ENCODE measurements at places on chromosomes 5 and 9.

- no peak for DNase-seq
Measured at GRCh38 chr9:123743737-123744136, 186.2 kb downstream of the DENND1A start.

GRCh38 chr5:44637916-44638869 lies 170.6 kb upstream of the MRPS30 start:
- DNase-seq, result no peak

- DNase-seq, result no peak
Measured at GRCh38 chr5:86757824-86758223, 140.1 kb downstream of the COX7C start.

GRCh38 chr9:16787724-16788123 lies 82.7 kb downstream of the BNC2 start:
- DNase-seq, result no peak

DNA sequence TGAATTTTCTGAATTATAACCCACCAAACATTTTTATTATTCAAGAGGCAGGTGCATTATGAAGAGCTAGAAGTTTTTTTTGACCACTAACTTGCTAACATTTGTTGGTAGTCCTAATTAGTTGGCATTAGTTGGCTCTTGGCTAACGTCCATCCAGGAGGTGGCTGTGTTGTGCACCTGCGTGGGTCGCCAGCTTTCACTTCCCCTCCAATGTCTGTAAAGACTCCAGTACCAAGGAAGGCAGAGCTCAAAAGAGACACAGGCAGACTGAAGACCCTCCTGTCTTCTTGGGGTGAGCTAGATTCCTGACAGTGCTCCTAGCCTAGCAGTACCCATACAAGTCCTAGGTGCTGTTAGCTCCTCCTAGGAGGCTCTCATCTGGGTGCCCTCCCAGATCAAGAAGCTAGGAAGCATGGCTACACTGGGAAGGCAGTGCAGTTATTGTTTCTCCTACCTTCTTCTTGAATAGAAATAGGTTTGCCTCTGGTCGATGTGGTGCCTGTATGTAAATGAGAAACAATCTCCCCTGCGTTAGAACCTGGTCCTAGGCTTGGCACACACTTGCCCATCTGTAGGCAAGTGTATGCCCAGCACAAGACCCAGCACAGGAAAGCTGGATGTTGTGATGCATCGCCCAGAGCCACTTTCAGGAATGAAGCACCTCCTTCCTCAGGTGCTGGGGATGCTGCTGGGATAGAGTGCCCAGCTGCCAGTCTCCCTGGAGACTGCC lies 190.9 kb downstream of the ICE1 start:
- no peak for DNase-seq

DNA sequence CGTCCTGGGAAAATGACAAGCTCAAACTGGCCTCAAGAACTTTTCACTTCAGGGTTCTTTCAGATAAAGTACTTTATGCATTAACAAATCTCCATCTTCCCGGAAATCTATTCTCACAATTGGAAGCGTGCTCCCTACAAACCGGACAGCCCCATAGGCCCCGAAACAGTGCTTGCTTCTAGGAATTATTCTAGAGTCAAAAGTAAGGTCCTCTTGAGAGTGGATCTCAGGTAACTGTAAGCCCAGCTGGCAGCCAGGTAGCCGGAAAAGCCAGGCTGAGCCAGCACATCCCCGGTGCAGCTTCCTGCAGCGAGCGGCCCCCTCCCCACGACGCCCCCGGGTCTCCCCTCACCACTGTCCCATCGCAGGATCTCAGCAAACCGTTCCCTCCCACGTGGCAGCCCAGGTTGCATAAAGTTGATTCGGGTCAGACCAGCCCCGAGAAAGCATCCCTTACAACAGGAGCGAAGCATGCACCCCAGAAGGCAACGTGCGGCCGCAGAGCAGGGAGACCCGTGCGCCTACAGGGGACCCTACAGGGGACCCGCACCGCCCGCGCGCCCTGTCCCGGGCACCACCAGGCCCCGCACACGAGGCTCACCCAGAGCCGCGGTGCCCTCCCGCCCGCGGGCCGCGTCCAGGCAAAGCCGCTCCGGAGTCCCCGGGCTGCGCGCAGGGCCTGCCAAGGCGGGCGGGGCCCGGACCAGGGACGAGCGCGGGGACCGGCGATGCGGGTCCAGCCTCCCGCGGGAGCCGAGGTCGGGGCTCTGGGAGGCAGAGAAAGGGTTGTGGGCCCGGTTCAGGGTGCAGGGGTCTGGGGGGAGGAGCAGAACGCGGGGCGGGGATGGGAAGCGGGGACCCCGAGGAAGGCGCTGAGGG lies 920 bp downstream of the LPCAT1 start:
- DNase-seq, result no peak

GRCh38 chr5:112691758-112692157 lies 45.9 kb upstream of the APC start:
- no peak for DNase-seq

GRCh38 chr5:88696466-88696865 lies 186.5 kb downstream of the MEF2C start:
- DNase-seq, result no peak

DNA sequence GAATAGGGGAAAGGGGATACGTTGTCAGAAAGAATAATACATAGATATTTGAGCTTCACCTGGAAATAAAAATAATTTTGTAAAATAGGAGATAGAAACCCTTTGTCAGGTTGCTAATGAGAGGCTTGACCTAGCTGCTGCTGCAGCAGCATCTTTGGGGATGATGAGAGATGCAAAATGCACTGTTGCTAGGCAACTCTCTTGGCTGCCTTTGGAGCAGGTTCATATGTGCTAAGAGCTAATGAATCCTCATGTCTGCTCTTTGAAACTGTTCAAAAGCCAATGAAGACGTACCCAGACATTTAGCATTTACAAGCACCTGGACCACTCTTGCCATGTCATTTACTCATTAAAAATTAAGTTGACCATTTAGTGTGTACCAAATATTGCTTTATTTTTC lies 121.7 kb downstream of the FOCAD start:
- no peak for DNase-seq

DNA sequence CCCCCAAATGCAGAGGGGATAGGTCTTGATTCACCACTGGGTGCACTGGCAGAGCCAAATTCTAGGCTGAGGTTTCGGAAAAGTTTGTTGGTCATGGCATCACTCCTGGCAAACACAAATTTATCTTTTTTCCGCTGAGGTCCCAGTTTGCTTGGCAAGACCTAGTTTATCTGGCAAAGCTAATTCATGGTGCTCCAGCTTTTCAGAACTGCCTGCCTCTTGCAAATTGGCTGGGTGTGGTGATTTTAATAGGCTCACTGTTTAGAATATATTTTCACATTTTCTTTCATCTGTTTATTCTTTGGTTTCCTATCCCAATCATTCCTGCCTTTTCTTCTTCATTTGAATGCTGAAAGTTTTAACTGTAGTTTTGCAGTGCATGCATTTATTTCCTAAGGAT lies 50.5 kb upstream of the MAMDC2 start:
- no peak for DNase-seq
